Stimulated activated CD8-positive, alpha-beta memory T cell treated with anti-CD3 and anti-CD28 coated beads, Interleukin-7, amount 100 ng/mL, for 48 hours (primary cell): ENCODE measurements at places on chromosomes 4 and X.

DNA sequence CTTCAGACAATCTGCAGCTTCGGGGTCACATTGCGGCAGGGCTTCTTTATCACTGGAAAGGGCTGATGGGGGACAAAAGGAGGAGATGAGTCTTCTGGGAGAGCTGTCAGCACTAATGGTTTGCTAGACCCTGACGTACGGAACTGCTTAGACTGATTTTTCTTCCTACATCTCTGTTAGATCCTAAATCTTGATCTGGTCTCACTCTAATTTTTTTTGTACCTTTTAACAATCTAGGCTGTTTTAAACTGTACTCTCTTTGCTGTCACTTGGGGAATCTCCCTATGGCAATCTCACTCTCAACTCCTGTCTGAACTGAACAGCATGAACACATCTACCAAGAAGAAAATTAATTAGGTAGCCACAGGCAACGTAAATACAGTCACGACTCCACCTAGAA, 120.1 kb downstream of the SNCA start:
- no peak for DNase-seq

- no peak for DNase-seq
Observed at GRCh38 chrX:66020631-66021334, 19.1 kb downstream of the VSIG4 start.

- DNase-seq, result no peak
Observed at GRCh38 chr4:140298001-140298400, 75.4 kb upstream of the SCOC start.

DNA sequence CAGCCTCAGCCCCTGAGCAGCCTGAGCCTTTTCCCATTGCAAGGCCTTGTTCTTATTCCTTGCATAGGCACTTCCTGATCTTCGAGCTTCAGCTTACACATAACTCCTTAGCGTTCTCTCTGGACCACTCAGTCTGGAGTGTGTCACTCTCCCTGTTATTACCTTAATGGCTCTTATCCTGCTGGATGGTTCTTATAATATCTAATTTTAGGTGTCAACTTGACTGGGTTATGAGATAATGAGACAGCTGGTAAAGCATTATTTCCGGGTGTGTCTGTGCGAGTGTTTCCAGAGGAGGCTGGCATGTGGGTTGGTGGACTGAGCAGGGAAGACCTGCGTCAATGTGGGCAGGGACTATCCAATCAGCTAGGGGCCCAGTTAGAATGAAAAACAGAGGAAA, 75.7 kb downstream of the HAUS3 start:
- DNase-seq, result no peak

DNA sequence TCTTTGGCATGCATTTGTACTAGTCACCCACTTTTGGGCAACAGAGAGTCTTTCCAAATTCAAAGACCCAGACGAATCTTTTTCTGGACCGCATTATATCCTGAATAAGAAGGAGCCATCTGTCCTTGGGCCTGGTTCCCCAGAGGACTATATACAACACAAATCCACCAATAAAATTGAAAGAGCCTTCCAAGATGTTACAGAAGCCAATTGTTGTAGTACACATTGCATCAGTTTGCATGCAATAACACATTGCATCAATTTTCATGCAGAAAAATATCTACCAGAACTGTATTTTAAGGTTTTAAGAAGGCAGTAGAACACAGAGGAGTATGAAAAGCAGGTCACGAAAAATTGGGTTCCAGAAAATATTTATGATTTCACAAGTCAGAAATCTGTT, 203.2 kb downstream of the HTR2C start:
- no peak for DNase-seq

DNA sequence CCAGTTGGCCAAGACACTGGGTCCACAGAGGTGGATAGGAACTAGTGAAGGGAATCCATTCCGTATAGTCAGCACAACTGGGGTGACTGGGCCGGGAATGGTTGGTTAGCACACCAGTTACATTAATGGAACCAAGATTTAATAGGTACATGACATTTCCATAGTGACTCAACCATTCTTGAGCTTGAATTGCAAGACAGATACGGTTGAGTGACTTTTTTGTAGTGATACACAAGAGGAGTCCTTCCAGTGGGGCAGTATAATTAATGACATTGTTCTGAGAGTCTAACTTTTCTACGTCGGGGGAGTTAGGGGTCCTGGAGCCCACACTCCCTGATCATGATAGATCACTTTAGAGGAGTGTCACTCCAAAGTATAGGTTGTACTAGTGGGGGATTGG, 211.6 kb upstream of the CXCL13 start:
- no peak for DNase-seq

DNA sequence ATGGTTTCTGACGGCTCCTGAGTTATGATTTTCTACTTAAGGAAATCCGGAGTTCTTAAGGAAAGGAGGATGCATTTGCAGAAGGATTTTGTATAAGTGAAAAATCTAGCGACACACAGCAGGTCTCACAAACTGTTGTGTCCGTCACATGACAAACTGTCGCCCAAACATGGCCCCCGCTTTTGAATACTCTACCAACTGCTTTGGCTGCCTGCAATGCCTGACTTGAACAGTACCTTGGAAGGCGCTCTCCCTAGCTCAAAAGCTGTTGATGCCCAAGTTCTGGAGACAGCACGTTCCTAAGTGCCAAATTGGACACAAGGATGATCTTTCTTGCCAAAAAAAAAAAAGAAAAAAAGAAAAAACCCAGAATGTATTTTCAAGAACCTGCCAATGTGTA, 103.2 kb downstream of the ENPP6 start:
- DNase-seq, result no peak

GRCh38 chr4:22237155-22237751, 278.6 kb downstream of the ADGRA3 start:
- DNase-seq, result peak; percentile 13

DNA sequence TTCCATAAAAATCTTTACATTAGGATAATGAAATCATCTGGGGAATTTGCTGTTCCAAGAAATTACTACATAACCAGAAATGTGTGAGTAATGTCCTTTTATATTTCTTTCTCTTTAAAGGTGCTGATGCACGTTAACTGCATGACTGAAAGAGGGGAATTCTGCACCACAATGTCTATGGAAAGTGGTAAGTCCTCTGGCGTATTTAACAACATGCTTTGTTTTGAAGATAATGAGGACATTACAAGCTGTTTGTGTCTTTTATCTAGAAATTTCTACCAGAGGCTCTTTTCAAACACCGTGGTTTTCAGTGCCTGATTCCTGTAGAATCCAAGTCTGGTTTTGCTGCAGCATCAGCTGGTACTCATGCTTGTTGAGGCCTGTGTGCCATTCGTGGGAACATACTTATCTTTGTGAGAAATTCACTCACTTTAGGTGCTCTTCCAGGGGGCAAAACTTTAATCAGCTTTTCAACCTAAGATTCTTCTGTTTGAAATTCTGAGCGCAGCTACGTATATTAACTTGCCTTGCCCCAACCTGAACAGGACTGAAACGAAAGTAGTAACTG, 257.2 kb downstream of the PDHA2 start:
- no peak for DNase-seq

DNA sequence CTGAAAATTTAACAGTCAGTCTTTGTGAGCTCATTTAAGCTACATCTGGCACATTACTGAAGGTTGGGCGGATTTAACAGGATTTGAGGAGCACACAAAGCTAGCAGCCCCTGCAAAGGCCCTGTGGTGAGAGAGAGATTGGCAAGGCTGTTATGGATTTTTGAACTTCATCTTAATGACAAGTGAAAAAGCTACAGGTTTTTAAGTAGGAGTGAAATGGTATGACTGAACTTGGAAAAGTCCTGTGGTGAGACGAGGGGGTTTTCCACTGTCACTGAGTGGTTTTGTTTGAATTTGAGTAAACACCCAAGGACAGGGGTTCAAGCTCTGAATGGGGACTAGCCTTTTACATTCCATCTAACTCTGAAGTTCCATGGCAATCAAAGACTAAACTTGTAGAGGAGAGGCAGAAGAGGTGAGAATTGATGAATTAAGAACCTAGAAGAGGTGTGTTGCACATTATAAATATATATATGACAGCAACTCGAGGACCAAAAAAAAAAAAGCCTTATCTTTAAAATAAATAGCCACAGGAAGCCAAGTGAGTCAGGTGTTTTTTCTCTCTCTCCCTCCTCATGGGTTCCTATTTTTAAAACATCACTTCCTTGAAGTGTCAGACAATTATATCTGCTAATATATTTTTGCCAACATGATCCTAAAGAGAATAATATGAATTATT, 47.8 kb upstream of the CLNK start:
- DNase-seq, result no peak

DNA sequence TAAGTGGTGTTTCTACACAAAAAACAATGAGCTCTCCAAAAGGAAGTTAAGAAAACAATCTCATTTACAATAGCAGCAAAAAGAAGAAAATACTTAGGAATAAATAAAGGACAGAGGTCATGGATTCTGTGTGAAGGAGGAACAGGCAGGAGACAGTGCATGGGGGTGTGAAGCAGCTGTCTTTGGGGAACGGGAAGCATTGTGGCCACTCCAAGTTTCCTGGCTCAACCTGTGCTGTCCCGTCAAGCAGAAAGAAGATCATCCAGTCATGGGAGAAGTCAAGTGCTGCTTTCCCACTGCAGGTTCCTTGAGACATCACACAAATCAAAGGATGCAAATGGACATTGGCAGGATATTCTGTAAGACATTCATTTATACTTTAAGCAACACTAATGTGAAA, 66.1 kb upstream of the MAML3 start:
- no peak for DNase-seq

DNA sequence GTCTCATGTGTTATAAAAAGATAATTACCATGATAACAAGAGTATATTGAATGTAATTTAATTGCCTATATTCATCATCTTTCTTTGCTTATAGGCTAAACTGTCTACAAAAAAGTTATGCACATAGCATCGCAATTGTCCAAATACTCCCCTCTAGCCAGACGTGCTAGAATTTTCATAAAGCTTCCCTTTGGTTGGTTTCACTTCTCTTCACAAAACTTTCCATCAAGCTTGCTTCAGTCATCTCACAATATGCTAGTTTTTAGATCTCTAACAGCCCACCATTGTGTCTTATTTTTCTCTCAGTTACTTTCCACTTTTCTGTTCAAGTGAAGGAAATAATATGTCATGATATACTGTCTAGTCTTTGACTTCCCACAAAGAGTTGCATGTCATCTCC, 448.3 kb upstream of the SPANXN1 start:
- no peak for DNase-seq

GRCh38 chr4:176844448-176844847, 51.7 kb upstream of the VEGFC start:
- DNase-seq, result no peak

DNA sequence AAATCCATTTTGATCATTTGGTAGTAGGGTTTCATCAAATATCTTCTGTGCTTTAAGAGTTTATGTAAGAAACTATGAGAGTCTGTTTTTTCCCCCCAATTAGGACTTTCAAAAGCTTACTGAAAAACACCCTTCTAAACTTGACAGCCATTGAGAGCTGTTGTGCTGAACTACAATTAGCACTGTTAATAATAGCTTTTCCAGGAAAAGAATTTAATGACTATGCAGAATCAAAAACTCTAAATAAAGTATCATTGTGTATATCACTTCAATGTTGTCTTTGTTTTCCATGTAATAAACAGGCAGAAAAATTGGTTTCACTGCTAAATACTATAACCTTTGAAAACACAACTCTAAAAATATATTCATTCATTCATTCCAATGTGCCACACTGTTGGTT, 121.4 kb upstream of the PDE5A start:
- DNase-seq, result no peak

- DNase-seq, result no peak
Observed at GRCh38 chr4:166957451-166957850, 276.8 kb downstream of the SPOCK3 start.

DNA sequence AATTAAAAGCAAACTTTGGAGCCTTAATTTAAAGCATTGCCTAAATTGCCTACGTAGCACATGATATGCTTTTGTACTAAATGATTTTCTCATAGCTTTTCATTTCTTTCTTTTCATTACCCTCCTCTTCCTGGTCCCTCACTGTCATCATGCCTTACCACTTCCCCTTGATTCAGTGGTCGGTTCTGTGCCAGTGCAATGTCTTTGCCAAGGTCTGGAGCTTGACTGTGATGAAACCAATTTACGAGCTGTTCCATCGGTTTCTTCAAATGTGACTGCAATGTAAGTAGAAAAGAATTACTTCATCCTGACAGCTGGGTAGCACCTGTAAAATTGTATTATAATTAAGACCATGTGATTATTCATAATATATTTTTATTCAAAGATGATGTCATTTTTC, 72.5 kb downstream of the C4orf46 start:
- DNase-seq, result no peak

DNA sequence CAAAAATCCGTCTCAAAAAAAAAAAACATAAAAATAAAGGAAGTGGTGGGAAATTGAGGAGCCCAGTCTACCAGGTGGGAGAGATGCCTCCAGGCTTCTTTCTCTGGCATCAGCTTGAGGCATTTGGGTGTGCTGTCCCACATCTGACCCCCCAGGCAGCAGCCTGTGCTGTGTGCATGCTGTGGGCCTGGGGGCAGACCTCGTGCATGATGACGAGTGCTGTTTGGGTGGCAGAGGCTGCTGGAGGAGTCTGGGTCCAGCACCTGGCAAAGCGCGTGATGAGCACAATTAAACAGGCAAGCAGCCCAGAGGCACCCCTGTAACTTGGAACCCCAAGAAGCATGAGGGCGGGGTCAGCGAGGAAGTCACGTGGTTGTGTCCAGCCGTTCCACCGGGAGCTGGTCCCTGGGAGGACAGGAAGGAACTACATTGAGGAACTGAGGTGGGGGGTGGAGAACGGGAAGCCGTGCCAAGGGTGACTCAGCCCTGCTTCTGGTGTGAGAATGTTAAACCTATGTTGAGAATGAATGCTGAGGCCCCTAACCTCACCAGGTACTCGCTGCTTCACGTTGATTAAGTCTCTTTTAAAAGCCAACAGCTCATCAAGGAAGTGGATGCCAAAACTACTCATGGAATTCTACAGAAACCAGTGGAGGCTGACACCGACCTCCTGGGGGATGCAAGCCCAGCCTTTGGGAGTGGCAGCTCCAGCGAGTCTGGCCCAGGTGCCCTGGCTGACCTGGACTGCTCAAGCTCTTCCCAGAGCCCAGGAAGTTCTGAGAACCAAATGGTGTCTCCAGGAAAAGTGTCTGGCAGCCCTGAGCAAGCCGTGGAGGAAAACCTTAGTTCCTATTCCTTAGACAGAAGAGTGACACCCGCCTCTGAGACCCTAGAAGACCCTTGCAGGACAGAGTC, 6.1 kb downstream of the TACC3 start:
- no peak for DNase-seq

- no peak for DNase-seq
Observed at GRCh38 chrX:154441984-154442707, 1.8 kb upstream of the FAM50A start.

DNA sequence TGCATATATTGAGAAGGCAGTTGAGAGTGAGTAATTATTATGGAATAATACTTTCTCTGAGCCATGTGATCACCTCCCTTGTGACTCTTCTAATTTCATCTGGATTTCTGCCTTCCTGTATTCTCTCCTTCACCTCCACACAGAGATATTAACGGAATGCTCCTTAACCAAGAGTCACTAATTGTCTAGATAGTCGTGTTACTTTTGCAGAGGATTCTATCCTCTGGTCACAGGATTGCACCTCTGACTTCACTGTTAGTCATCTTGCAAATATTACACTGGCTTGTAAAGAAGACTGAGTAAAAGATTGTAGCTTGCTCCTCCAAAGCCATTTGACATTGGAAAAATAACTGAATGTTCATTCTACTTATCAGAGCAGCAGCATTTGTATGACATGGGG, 160.9 kb downstream of the SH2D1A start:
- no peak for DNase-seq
